ENCODE measurements at places on chromosomes 5 and 9. TPM values are rescaled to one million over a fixed set of nuclear protein-coding genes. Genes with fewer than 3 reads are reported as not detected.

The OR4F3 gene
- total RNA-seq, result not detected

The KIF20A gene
- 0.77 TPM for total RNA-seq

The MARCOL gene
- not detected for total RNA-seq

The TEX48 gene
- total RNA-seq, result not detected

The EIF4E1B gene
- 1.6 TPM for total RNA-seq

The PPP3R2 gene
- total RNA-seq, result not detected

The MZB1 gene
- 2.7 TPM for total RNA-seq

The NRG2 gene
- total RNA-seq, result 11.1 TPM

The CDH6 gene
- 1.2 TPM for total RNA-seq

Measured in prostate gland (tissue), 2 donors.